CD4-positive, alpha-beta memory T cell (primary cell): ENCODE measurements at places on chromosomes 13 and 19. TPM values are rescaled to one million over a fixed set of nuclear protein-coding genes. Genes with fewer than 3 reads are reported as not detected.

Gene ZNF429
- 27.9 TPM for total RNA-seq

Gene FAM124A
- not detected for total RNA-seq

Gene MEIOSIN
- total RNA-seq = not detected

Gene ZNF69
- total RNA-seq = 7.5 TPM

Gene CEBPG
- 27.2 TPM for total RNA-seq

Gene FBXL12
- total RNA-seq = 30.7 TPM

GRCh38 chr13:48748681-48749080, 95.0 kb downstream of the CYSLTR2 start:
- no peak for DNase-seq

DNA sequence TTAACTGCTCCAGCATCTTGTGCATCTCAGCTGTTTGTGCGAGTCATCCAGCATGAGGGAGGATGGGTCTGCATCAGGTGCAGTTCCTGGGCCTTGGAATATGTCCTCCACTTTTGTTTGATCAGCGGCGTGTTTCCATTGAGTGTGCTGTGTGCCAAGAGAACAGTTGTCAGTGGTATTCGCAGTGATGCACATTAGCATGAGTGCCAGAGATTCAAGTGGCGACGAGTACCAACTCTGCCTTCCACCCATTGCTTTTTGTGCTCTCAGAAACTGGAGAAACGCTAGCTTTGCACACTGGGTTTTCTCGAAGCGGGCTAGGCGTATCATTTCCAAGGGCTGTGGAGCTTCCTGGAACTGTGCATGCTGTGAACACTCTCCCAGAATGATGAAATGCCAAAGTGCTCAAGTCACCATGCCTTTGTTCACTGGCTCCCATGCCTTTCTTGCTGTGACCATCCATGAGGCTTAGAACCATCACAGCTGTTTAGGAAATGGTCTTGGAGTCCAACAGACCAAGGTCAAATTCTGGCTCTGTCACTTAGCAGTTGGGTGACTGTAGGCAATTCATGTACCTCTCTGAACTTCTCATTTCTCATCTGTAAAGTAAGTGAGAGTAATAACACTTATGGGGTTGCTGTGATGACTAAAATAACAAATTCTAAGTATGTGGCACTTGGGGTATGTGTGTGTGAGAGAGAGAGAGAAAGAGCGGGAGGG, 18.4 kb downstream of the LRCH1 start:
- DNase-seq = no peak

DNA sequence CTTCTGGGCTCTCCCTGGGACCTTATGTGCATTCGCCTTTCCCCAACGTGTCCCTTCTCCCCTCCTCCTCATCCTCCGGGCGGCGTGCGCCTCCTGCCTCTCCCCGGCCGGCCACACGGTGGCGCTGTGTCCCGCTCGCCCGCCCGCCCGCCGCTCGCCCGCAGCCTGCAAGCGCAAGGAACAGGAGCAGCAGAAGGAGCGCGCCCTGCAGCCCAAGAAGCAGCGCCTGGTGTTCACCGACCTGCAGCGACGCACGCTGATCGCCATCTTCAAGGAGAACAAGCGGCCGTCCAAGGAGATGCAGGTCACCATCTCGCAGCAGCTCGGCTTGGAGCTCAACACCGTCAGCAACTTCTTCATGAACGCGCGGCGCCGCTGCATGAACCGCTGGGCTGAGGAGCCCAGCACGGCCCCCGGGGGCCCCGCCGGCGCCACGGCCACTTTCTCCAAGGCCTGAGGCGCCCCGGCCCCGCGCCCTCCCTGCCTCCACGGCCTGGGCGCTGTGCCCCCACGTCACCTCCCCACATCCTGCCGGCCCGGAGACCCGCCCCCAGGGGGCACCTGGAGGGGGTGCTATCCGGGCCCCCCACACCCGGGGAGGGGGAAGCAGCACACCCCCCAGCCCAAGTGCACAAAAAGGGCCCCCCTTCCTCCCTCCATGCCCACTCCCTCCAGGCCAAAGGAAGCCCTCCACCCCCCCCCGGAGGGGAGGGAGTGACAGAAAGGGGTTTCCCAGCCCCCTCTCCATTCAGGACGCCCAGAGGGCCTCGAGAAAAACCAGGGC, 21.9 kb downstream of the ONECUT3 start:
- DNase-seq = peak; percentile 16

DNA sequence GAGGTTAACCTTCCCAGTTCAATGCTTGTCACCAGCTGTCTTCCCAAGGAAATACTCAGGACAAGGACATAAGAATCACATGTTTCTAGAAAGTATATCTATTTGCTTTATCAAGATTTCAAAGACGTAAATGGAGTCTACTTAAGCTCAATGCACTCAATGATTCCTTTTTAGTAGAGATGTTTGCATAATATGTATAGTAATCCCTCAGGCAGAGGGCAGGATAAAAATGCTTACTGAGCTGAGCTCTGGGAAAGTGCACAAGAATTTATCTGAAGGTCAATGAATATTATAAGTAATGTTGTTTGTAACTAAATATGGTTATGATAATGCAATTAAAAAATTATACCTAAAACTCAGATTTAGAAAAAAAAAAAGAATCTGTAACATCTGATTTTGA, 1309.4 kb upstream of the SLC10A2 start:
- DNase-seq = no peak

GRCh38 chr19:10404888-10405820, 1.8 kb upstream of the CDC37 start:
- no peak for DNase-seq

DNA sequence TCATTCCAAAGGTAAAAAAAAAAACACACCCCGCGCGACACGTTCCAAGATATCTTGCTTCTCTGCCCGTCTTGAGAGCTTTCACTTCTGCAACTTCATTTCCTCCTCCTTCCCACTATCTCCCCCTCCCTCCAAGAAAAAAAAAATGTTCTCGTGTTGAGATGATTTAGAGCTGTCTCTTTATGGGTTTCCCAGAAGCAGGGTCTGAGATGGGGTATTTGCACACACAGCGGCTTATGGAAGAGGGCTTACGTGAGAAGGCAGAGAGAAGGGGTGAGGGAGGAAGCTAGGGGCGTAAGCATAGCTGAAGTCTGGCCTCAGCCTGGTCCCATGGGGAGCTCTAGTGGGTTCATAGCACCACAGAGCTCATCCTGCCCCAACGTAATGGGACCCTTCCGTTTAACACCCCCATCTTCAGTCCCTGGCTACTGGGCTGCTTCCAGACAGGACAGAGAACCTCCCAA, 31.3 kb upstream of the USE1 start:
- DNase-seq = peak; percentile 24

DNA sequence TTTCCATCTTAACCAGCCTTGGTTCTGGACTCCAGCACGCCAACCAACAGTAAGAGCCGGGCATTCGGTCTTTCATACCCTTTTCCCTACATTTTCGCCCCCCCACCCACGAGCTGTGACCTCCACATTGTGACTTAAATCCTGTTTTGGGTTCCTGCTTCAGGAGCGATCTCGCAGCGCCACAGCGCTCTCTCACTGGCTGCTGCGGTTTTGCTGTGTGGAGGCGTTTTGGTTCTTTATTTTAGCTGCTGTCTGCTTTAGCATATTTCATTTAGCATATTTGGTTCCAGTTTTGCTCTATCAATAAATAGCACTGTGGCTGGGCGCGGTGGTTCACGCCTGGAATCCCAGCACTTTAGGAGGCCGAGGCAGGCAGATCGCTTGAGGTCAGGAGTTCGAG, 19.5 kb upstream of the SLC39A3 start:
- DNase-seq = no peak

GRCh38 chr13:33207615-33207961, 78.0 kb downstream of the STARD13 start:
- no peak for DNase-seq

GRCh38 chr13:51945149-51945548, 66.1 kb downstream of the ATP7B start:
- DNase-seq = no peak

DNA sequence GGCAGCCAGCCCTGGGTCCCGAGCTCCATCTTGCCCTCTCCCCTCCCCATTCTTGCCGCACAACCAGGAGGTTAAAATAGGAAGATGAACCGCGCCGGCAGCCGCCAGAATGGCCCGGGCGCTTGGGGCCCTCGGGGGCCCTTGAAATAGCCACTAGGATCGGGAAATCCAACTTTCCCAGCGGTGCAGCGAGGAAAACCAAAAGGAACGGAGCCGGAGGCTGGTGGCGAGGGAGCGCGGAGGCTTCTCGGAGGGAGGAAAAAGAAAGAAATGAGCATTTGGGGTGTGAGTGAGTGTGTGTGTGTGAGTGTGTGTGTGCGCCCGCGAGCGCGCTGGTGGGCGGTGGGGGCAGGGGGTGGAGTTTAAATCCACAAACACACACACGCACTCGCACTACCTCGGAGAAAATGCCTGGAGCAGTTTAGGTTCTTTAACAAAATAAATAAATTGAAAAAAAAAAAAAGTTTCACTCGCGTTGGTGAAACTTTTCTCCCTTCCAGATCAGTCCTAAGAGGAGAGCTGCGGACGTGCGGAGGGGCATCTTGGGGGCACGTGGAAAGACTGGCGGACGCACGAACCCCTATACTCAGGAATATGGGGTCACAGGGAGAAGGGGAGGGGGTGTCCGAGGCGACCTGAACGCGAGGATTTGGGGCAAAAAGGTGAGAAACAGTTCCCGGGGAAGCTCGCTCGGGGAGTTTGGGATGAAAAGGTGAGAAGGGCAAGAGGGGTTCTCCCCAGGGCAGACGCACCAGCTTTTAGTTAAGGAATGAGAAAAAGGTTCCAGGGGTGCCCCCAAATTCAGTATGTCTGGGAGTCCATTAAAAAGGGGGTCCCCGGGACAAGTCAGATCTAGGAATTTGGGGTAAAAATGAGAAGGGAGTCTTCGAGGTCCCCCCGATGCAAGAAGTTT, 1.3 kb downstream of the RFX2 start:
- peak; percentile 64 for DNase-seq

DNA sequence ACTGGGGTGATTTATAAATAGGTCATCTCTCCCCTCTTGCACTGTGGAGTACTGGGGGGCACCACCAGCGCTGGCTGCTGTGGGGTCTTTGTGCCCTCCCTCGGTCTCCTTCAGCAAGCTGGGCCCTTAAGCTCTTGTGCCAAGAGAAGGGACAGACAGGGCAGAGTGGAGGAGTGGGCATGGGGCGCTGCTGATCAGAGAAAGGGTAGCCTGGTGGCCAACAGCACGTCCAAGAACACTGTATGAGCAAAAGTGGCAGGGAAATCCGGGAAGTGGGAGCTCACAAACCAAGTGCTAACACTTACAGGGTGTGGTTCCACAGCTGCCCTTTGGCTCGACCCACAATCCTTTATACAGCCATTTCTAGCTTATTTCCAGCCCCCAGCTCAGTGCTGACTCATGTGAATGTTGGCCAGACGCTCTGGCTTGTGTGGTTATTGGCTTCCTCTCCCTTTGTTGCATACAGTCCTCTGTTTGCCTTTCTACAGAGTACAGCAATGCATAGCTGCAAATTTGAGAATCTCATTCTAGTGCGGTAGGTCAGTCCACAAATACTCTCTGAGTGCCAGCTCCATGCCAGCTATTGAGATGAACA, 298.8 kb downstream of the SHISA2 start:
- no peak for DNase-seq

DNA sequence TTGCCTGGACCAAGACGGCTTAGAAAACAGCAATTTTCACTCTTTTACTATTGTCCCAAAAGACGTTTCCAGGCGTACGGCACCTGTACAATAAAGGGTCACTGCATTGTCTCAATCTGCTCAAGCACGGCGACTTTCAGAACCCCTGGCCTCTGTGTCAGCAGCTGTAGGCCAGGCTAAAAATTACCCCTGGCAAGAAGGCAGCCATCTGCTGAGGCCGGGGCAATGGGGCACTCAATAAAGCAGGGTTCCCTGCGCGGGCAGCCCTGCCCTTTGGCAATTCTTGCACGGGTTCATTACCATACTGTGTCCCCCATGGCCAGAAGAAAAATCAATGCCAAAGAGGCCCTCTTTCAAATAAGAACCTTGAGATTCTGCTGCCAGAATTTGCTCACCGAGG, 52.1 kb downstream of the STK24 start:
- DNase-seq = no peak

DNA sequence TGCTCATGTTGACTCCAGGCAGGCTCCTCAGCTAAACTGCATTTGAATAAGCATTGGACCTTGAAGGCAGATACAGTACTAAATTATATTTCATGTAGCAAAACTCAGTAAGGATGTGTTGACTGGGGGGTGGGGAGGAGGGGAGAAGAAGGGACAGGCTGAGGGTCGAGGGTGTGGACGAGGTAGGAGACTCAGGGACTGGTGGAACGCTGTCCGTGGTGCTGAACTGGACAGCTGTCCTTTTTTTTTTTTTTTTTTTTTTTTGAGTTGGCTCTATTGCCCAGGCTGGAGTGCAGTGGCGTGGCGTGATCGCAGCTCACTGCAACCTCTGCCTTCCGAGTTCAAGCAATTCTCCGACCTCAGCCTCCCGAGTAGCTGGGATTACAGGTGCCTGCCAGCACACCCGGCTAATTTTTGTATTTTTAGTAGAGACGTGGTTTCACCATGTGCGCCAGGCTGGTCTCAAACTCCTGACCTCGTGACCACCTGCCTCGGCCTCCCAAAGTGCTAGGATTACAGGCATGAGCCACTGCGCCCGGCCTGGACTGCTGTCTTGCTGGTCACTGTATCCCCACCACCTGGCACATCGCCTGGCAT, 33.2 kb upstream of the CASP14 start:
- DNase-seq = no peak

- no peak for DNase-seq
Observed at GRCh38 chr19:2533686-2534422, 57.9 kb downstream of the GADD45B start.

DNA sequence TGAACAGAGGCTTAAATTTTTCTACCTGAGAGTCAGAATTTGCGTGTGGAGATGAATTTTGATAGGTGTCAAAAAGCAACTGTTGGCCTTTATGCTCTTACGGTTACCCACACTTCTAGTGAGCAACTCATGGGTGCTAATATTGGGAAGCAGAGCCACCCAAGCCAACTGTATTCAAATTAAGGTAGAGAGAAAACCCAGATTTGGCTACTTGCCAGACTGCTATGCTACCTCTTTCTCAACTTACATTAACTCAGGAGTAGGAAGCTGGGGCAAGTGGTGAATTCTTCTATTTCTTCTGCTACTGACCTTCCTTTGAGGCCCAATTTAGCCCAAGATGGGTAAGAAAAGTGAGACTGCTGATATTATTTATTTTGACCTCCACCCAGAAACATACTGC, 83.9 kb downstream of the OLFM4 start:
- no peak for DNase-seq

GRCh38 chr19:3133793-3134116, 2.1 kb upstream of the GNA15 start:
- DNase-seq = no peak

GRCh38 chr13:79987761-79988160, 353.2 kb downstream of the SPRY2 start:
- no peak for DNase-seq

GRCh38 chr19:19644054-19644388, 564 bp upstream of the GMIP start:
- no peak for DNase-seq

GRCh38 chr13:80012251-80012650, 328.7 kb downstream of the SPRY2 start:
- no peak for DNase-seq

- DNase-seq = no peak
Observed at GRCh38 chr13:82772816-82773215, 1109.5 kb downstream of the SLITRK1 start.

DNA sequence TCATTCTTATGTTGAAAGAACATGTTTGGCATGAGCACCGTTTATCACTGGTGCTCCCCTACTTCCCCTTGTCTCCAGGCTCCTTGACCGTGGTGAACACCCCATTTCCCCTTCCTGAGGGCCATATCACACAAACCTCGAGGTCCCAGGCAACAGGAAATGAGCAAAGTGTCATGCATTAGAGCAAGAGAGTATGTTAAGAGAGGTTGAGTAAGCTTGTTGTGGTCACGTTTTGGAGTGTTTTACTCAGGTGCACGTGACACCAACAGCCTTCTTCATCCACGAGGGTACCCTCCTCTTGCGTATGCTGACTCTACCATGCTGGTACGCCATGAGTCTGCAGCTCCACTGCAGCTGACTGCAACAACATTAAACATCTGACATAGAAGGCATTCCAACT, 482.2 kb upstream of the NBEA start:
- no peak for DNase-seq
